ENCODE measurements at places on chromosomes 4 and X. TPM values are rescaled to one million over a fixed set of nuclear protein-coding genes. Genes with fewer than 3 reads are reported as not detected.

GPR143 gene
- 3.6 TPM for total RNA-seq

SYTL5 gene
- 10.0 TPM for total RNA-seq

HS3ST1 gene
- 3.8 TPM for total RNA-seq

TCP11X2 gene
- total RNA-seq: not detected

NHS gene
- total RNA-seq: 8.8 TPM

MYOZ2 gene
- total RNA-seq: 0.15 TPM

BST1 gene
- total RNA-seq: 7.5 TPM

CENPVL1 gene
- total RNA-seq: not detected

FGD1 gene
- total RNA-seq: 2.6 TPM

DNA sequence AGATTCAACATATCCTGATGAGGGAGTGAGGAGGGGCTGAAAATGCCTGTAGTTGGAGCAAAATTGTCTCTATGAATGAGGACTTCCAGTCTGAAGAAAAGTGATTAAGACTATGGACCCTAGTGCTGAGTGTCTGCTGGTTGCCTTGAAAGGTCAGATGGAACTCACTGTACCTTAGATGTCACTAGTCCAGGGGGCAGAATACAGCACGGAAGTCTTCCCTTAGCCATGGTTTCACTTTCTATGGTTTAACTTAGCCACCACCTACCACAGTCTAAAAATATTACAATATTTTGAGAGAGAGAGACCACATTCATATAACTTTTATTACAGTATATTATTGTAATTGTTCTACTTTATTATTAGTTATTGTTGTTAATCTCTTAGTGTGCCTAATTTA is 223.1 kb downstream of the FMR1NB start:
- no peak for DNase-seq
- no peaks in the 10 kb centered on the region for H3K4me1 ChIP-seq
- no peak overlapping the region for H3K27ac ChIP-seq
- no peaks in the 10 kb centered on the region for H3K36me3 ChIP-seq
- H3K4me3 ChIP-seq: no peak overlapping the region
- H3K27me3 ChIP-seq: no peaks in the 10 kb centered on the region

DNA sequence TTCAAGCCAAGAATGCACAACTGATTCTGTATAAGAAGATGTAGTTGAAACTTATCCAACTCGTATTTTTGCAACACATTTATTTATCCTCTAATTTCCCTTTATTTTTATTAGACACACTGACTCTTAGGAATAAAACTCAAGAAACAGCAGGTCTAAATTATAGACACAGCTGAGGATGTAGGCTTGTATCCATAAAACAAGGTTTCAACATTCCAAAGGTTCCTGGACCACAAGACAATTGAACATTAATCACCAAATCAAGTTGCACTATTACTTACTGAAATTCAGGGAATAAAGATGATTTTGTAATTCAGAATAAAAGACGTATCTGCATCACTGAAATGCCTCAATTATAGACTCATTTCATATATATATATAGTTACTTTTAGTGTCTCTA is 683.5 kb upstream of the GRIA3 start:
- no peaks in the 10 kb centered on the region for H3K4me1 ChIP-seq
- no peak for DNase-seq
- H3K4me3 ChIP-seq: no peak overlapping the region
- H3K27me3 ChIP-seq: no peaks in the 10 kb centered on the region

DNA sequence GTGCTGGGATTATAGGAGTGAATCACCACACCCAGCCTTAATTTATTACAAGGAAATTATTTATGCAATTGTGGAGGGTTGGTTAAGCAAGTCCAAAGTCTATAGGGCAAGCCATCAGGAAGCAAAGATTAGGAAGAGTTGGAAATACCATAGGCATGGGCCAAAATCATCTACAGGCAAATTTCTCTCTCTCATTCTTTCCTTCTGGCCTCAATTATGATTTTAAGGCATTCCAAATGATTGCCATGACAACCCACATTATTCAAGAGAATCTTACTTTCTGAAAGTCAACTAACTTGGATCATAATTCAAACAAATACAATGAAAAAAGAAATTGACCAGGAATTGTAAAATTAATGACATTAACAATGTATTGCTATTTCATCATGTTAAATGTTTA is 400.8 kb downstream of the GPM6A start:
- H3K4me1 ChIP-seq: no peaks in the 10 kb centered on the region
- no peak for DNase-seq
- no peaks in the 10 kb centered on the region for H3K36me3 ChIP-seq

- no peaks in the 10 kb centered on the region for H3K27me3 ChIP-seq
- no peak overlapping the region for H3K27ac ChIP-seq
- H3K36me3 ChIP-seq: no peaks in the 10 kb centered on the region
- H3K4me3 ChIP-seq: no peak overlapping the region
- H3K4me1 ChIP-seq: no peaks in the 10 kb centered on the region
These were observed 8.4 kb downstream of the RPL39 start for GRCh38 chrX:119783026-119783425.

- H3K36me3 ChIP-seq: no peaks in the 10 kb centered on the region
- no peak for DNase-seq
- no peaks in the 10 kb centered on the region for H3K27me3 ChIP-seq
- H3K4me1 ChIP-seq: no peaks in the 10 kb centered on the region
- no peak overlapping the region for H3K4me3 ChIP-seq
These were observed 67.6 kb downstream of the POLA1 start for GRCh38 chrX:24761306-24761705.

- no peaks in the 10 kb centered on the region for H3K4me1 ChIP-seq
- no peaks in the 10 kb centered on the region for H3K36me3 ChIP-seq
- no peak for DNase-seq
- H3K27ac ChIP-seq: no peak overlapping the region
These were observed 1113.1 kb downstream of the FAT4 start for GRCh38 chr4:126427853-126428252.

DNA sequence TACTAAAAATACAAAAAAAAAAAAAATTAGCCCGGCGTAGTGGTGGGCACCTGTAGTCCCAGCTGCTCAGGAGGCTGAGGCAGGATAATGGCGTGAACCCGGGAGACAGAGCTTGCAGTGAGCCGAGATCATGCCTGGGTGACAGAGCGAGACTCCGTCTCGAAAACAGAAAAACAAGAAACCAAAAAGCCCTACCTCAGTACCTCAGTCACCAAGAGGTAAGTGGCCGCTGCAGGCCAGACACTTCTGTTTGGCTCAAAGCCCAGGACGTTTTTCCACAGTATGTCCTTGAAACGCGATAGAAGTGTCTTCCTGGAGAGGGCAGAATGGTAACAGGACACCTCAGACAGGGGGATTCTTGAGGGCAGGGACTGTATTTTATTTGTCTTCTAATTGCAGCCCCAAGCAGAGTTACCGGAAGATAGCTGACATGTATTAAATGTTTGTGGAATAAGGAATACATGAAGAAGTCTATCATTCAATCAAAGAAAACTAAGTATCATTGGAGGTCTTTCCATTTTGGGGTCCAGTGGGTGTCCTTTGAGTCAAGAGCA is 63.6 kb downstream of the CLNK start:
- H3K4me1 ChIP-seq: no peaks in the 10 kb centered on the region
- no peak overlapping the region for H3K4me3 ChIP-seq
- no peaks in the 10 kb centered on the region for H3K27me3 ChIP-seq
- no peak for DNase-seq
- H3K36me3 ChIP-seq: no peaks in the 10 kb centered on the region

GRCh38 chr4:133600008-133600407 is 450.9 kb downstream of the PCDH10 start:
- no peaks in the 10 kb centered on the region for H3K27me3 ChIP-seq
- H3K4me1 ChIP-seq: no peaks in the 10 kb centered on the region
- DNase-seq: no peak
- no peaks in the 10 kb centered on the region for H3K36me3 ChIP-seq
- H3K4me3 ChIP-seq: no peak overlapping the region

GRCh38 chr4:30744957-30745640 is 24.9 kb downstream of the PCDH7 start:
- H3K4me1 ChIP-seq: no peaks in the 10 kb centered on the region
- H3K27me3 ChIP-seq: no peaks in the 10 kb centered on the region
- no peak for DNase-seq
- H3K27ac ChIP-seq: no peak overlapping the region
- H3K4me3 ChIP-seq: no peak overlapping the region

DNA sequence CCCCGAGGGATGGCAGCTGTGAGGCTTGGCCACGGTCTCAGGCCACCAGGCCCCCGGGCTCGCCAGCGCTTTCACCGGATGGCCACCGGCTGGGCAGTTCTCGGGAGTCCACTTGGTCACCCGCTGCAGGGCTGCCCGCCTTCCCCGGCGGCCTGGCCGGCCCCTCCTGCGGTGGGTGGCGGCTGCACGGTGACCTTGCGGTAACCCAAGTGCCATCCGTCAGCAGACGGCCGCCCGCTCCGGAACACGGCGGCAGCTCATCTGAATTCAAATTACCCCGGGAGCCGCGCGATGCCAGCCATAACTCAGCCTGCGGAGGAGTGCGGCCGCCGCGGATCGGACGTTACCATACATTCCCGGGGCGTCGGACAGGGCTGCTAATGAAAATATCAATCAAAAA is 60.7 kb downstream of the FAM53A start:
- no peaks in the 10 kb centered on the region for H3K36me3 ChIP-seq
- no peaks in the 10 kb centered on the region for H3K27me3 ChIP-seq
- H3K27ac ChIP-seq: no peak overlapping the region
- no peaks in the 10 kb centered on the region for H3K4me1 ChIP-seq
- no peak overlapping the region for H3K4me3 ChIP-seq
